CD4-positive, alpha-beta T cell treated with Interleukin-1 beta for 1 hour (primary cell): ENCODE measurements at places on chromosomes 1 and 21.

DNA sequence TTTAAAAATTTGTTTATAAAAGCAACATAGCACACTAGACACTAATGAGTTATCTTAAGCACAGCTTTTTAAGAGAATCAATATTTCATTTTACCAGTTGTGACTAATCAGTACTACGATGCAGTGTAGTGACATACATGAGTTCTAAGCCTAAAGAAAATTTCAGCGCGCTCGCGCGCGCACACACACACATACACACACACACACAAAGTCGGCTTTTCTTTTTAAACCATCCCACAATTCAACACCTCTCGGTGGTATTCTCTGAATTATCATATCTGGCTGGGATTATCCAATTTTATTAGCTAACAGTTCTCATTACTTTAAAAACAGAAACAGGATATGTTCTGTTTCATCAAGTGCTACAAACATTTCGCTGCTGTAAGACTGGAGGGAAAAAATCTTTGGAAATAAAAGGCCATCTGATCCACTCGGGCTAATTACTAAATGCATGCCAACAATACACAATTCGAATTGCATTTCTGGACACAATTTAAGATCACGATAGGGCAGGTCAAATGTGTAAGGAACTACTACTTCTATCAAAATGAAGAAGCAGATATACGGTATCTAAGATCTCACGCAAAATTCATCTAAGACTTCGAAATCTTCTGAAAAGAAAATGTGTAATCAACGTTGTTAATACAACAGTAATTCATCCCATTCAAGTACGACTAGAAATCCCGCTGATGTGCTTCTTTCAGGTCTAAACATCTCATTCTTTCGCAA, 1.2 kb downstream of the TUT4 start:
- DNase-seq = peak; percentile 49

DNA sequence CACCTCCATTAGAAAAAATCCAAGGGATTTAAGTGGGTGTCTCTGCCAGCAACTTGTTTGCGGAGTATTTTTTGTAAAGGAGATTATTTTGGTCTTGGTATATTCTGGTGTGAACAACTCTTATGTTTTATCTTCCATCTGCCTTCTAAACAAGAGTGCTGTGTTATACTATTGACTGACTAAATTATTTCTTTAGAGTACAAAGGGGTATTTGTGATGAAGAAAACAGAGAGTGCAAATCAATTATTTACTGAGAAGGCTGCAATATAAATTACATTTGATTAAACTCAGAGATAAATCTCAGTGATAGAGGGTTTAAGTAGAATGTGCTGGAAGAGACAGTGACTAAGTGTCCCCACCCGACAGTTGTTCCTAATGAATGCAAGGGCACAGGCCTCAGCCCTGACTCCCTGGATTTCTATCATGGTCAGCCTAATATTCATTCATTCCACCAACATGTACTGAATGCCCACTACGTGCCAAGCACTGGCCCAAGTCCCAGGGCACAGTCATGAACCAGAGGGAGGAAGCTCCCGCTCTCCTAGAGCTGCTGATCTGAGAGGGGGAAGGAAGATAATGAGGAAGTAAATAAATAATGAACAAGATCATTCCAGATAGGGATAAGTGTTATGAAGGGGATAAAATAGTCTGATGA, 196.9 kb upstream of the C8B start:
- DNase-seq = no peak

DNA sequence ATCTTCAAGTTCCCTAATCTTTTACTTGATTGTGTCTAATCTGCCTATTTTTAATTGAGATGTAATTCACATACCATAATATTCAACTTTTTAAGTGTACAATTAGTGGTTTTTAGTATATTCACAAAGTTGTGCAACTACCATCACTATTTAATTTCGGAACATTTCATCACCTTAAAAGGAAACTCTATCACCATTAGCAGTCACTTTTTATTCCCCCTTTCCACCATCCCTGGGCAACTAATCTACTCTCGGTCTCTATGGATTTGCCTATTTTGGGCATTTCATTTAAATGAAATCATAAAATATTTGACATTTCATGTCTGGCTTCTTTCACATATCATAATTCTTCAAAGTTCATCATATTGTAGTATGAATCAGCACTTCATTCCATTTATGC, 30.6 kb upstream of the HYI start:
- DNase-seq = no peak

DNA sequence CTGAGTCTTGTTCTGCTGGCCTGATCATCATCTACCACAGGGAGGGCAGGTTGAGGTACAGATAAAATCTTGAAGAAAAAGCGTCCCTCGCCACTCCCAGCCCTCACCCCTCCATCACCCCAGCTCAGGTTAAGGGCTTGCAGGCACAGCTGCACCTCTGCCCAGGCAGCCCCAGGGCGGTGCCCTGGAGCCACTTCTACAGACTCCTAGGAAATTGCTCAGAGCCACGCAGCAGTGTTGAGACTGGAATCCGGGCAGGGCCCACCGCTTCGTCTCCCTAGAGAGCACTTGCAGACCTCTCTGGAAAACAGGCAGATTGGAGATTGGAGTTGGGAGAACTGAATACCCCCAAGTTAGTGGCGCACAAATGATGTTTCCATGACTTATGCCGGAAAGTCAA, 35.3 kb downstream of the VN1R5 start:
- no peak for DNase-seq

- DNase-seq = no peak
Measured at GRCh38 chr1:228226956-228227791, 19.3 kb downstream of the OBSCN start.

DNA sequence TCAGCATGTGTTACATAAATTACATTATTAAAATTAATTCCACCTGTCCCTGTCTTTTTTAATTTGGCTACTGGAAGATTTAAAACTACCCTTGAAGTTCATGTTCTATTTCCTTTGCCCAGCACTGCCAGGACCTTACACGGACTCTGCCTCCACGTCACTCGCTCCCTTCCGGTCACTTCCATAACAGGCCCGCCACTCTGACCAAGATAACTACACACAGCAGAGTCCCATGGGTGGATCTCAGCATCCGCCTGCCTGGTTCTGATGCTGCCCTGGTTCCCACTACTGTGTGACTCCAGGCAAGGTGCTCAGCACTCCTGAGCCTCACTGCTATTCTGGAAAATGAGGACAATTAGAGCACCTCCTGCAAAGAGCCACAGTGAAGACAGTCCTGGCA, 153.3 kb upstream of the ERG start:
- DNase-seq = no peak

DNA sequence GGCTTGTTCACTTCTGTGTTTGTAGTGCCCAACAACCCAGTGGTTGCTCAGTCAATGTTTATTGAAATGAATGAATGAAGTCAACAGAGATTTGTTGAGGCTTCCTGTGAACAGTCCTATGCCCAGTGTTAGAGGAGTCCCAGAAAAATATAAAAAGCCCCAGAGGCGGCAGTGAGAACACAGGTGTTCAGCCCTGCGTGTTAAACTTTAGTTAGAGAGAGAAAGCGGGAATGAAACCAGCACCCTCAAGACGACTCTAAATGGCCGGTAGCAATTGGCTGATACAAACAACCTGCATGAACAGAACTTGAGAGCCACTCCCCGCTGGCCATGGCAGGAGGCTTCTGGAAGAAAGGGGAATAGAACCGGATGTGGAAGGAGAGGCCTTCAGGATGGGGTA, 22.6 kb downstream of the TMEM51 start:
- no peak for DNase-seq
